ENCODE measurements at places on chromosomes 4 and X.

GRCh38 chr4:145843148-145843547, 95.5 kb downstream of the ZNF827 start:
- no peak for DNase-seq

DNA sequence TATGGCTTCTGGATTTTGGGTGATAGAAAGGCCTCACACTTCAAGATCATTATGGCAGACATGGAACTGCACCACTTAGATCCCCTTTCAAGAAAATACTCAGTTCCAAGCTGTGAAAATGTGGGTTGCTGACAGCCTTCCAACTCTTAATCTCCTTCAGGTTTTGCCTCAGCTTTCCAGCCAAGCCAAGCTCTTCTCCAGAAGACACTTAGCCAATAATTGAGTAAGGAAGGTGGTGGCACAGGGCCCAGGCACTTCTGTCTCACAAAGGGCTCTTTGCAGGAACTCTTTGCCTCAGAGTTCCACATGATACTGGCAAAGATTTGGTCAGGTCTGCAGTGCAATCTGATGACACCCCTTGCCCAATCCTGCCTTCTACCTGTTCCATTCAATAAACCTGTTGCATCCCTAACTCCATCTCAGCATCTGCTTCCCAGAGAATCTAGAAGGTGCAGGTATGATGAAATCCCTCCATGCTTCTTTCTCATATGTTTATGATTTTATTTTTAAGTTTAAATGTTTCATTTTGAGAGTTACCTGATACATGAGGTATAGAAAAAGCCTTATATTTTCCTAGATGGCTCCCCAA, 30.6 kb downstream of the ANXA5 start:
- DNase-seq, result no peak

DNA sequence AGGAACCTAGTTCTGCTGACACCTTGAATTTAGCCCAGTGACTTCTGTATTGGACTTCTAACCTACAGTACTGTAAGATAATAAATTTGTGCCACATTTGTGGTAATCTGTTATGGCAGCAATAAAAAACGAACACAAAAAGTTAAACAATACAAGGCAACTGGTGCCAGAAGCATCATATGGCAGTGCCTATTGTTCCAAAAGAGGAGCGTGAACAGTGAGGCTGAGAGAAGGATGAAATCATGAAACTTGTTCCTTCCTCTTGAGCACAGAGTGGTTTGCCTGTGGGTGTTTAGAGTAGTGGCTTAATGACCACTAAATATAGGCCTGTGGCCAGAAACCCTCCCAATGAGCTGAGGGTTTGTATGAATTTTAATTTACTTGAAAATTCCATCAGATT, 69.7 kb upstream of the PGRMC2 start:
- no peak for DNase-seq

DNA sequence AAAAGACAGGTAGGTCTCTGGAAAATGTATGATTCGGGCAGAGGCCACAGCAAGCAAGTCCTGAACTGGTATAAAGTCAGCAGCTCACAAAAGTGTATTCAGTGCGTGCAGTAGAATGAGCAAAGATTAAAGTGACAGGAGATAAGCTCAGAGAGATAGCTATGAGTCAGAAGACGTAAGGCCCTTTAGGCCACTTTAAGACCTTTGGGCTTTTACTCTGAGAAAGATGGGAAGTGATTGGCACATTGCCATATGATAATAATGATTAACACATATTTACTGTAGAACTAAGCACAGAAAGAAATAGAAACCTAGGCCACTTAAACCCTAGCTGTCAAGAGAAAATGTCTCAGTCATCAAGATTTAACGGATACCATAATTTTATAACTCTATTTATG, 51.7 kb downstream of the TBCK start:
- DNase-seq, result no peak

GRCh38 chr4:44150091-44150576, 298.5 kb downstream of the KCTD8 start:
- no peak for DNase-seq

DNA sequence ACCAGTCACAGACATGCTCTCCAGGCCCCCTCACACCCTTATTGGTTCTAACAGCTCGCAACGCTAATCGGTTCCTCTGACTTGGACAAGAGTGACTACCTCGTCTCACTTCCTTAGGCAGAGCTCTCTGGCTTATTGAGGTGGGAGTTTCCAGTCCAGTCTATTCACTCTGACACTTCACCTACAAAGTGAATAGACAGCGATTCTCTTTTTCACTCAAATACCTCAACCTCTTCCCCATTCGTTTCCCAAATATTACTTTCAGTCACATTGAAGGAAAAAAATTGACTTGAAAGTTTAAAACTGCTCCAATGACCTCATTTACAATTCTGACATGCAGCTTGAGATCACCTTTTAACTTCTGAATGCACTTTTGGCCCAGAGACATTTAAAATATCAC, 17.7 kb downstream of the HELT start:
- no peak for DNase-seq

DNA sequence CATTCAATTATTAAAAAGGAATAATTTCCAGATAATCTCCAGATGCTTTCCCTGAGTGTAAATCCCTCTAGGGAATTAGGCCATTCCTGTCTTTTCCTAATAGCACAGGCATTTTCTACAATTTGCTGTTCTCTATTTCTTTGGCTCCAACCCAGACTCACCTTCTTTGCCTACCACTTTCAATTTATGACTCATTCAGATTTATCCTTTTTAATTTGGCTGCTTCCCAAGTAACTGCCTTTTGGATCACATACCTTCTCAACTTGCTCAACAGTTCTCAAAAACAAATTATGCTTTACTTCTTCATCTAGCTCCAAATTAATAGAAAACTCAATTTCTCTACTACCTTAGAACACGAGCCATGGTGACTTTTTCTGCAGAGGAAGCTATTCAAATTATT, 1166.3 kb upstream of the PCDH7 start:
- no peak for DNase-seq
